ENCODE measurements at places on chromosomes 4 and X.

DNA sequence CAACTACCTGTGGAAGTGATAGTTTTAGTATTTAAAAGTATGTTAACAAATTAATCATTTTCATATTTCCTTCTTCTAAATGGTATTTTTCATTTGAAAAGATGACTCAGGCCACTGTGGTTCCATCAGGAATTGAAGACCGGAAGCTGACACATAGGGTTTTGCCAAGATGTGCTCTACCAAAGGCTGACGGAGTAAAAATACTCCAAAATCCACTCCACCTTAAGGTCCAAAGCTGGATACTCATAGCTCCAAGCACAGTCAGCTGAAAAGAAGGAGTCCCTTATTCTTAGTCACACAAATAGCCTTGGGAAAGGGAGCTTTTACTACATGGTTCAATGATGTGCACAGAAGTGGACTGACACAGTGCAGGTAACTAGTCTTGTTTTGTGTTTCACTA lies 472.0 kb downstream of the ARAP2 start:
- DNase-seq = no peak

- DNase-seq = no peak
These were observed 7.6 kb downstream of the CITED1 start for GRCh38 chrX:72297953-72298730.

GRCh38 chr4:8882239-8882638 lies 10.6 kb upstream of the HMX1 start:
- no peak for DNase-seq

DNA sequence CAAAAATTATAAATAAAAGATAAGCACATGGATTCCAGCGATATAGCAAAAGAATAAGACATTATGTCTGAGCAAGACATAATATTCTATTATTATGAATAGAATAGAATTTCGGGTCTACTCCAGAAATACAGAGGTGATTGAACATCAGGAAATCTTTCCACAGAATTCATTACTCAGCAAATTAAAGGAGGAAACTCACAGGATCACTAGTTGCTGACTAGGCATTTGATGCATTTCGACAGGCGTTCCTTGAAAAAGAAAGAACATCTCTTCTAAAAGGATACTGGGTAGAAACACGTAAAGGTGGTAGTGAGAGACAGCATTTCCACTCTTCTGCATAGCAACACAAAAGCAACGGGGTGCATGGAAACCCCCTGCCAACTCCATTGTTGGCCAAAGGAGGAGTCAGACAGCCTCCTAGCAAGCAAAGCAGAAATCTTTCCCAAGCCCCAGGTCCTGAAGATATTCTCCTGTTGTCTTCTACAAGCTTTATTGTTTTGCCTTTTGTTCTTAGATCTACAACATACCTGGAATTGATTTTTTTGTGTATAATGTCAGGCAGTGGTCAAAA lies 14.3 kb upstream of the PDZD4 start:
- DNase-seq = no peak

- DNase-seq = no peak
These were observed 100.9 kb downstream of the FAM53A start for GRCh38 chr4:1583051-1583785.

- DNase-seq = no peak
These were observed 162.8 kb downstream of the NHS start for GRCh38 chrX:17537723-17538243.

- no peak for DNase-seq
These were observed 93.0 kb upstream of the PLS3 start for GRCh38 chrX:115467961-115468360.

DNA sequence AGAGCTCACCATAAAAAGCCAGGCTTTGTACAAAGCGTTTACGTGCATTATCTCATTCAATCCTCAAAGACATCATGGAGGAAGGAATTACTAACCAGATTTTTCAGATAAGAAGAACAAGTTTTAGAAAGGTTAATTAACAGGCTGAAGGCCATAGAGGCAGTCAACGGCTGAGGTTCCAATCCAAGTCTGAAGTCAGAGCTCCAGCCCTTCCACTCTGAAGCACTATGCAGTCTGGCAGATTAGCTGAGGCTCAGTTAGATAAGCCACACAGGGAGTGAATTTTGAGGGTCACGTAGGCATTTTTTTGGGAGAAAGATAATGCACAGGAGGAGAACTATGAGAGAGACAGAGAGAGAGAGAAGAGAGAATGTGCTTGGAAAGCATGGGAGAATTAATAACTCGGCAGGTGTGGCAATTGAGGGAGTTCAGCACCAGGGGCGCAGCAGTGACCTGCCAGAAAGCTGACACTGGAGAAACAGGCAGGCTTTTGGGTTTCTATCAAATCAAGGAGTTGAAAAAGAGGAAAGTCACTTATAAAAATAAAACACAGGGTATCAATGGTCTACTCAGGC lies 116.5 kb upstream of the NAP1L5 start:
- DNase-seq = no peak

DNA sequence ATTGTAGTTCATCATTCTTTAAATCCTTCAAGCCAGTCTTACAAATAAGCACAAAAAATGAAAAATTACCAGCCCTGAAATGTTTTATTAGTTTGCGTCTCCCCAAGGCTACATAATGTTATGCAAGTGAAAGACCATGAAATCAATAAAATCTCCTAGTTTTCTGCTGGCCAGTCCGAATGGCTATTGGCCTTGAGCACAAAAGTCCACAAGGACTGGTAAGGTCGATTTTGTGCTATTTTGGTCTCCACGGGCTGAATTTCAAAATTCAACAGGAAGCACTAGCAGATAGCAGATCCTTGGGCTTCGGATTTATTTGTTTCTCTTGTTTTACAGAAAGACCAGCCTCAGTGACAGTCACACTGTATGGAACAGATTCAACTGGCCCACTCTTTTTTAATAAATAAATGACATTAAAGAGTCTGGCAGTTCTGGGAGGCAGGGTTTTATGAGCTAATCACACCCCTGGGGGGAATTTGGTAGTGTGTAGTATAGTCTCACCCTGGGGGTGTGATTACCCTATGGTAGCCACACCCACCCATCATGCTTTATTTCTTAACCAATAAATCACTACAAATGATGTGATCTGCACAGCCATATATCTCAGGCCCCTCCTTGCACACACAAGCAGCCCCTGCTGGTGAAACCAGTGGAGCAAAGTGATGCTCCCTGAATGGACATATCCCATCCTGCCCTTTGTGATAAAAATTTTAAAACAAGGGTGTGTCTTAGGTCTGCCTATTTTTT lies 51.1 kb upstream of the TMEM33 start:
- no peak for DNase-seq

DNA sequence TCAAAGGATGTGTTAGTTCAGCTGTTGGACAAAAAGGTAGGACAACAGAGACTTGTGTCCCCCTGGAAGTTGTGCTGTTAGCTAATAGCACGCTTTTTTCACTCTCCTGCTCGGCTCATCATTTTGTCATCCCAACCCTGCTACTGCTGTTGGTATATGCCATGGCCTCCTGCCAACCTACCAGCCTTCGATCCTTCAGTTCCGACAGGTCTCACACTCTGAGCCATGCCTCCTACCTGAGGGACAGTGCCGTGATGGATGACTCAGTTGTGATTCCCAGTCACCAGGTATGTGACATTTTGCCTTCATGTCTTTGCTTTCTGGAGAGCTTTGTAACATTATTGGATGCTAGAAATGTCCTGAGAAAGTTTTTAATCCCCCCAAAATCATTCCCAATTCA lies 268.1 kb downstream of the ANK2 start:
- no peak for DNase-seq

DNA sequence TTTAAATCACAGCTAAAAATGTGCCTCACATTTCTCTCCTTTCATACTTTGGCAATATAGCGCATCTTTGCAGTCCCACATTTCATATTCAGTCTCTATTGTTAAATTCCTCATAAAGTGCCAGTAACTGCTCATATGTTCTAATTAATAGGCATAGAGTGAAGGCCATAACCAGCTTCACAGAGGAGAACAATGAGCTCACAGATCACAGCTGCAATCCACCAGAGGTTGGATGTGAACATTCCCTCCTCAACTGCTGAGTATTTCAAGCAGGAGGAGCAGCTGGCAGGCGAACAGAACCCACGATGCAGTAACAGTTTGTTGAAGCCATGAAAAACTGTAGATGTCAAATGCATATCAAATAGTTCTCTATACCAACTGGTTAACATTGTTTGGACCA lies 2088.7 kb upstream of the AGA start:
- no peak for DNase-seq

- no peak for DNase-seq
These were observed 127.5 kb upstream of the ANXA10 start for GRCh38 chr4:167964766-167965373.

DNA sequence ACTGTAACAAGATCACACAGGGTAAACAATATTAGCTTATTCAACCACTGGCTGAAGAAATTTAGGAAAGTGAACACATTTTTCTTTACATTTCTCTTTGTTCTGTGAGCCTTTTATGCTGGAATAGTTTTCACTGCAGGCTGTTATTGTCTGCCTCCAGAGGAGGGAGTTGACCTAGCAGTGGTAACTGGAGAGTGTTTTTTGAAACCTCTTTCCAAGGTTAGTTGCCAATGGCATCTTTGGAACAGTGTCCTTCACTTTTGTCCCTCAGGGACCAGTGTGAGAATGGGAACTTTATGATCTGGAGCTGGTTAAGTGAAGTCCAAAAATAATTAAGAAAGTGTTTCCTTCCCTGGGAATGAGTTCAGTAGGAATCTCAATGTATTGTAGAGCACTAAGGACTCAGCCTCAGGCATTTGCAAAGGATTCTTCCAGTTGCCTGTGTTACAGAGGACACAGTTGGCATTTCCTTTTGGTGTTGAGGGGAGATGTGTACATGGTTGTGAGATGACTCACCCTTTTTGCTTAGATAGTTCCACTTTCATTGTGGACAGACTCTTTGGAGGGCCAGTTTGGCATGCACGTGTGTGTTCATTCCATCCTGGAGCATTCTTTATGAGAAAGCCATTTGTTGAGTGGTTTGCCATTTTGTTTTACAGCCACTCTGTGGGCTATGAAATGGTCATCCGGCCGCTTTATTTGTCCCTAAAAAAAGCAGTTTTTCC lies 61.3 kb downstream of the AR start:
- no peak for DNase-seq

DNA sequence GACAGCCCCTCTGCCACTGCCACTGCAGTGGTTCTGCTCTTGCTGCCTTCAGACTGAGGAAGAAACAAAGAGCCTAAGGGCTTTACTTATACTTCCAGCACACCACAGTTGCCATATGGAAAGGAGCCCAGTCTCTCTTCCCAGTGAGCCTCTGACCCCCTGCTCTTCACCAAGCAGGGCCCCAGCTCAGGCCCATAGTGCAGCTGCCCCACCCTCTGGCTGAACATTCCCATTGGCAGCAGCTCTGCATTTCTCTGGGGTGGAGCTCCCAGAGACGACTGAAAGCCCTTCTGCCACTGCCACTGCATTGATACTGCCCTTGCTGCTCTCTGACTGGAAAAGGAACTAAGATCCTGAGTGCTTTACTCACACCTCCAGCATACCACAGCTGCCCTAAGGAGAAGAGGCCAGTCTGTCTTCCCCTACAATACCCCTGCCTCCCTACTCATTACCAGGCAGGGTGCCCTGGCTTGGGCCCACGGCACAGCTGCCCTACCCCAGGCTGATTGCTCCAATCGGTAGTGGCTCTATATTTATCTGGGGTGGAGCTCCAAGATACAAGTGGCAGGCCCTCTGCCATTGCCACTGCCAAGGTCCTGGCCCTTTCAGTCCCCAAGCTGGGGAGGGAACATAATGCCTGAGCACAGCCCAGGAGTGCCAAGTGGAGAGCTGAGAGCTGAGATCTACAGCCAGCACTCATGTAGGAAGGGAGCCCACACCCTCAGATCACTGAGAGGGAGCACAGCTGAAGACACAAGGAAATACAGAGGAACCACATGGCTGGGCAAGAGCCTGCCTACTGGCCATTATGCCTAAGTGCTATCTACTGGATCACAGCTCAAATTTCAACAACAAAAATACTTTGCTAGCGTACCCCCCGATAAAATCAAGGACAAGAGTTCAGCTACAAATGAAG lies 36.0 kb downstream of the AWAT2 start:
- no peak for DNase-seq

DNA sequence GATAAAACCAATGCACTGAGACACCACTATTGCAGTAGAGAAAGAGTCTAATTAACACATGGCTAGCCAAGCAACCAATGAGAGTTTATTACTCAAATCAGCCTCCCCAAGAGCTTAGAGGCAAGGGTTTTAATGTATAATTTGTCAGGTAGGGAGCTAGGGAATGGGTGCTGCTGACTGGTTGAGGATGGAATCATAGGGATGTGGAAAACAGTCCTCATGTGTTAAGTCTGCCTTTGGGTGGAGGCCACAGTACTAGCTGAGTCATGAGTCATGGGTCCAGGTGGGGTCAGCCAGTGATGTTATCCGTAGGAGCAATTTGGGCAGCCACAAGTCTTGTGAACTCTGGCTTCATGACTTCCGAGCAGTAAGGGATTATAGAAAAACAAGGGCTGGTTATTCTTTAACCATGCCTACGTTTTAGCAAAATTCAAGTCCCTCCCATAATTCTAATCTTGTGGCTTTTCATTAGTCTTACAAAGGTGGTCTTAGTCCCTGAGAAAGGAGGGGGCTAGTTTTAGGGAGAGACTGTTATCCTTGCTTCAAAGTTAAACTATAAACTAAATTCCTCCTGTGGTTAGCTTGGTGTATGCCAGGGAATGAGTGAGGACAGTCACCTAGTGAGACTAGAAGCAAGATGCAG lies 25.1 kb upstream of the PLAC8 start:
- no peak for DNase-seq

DNA sequence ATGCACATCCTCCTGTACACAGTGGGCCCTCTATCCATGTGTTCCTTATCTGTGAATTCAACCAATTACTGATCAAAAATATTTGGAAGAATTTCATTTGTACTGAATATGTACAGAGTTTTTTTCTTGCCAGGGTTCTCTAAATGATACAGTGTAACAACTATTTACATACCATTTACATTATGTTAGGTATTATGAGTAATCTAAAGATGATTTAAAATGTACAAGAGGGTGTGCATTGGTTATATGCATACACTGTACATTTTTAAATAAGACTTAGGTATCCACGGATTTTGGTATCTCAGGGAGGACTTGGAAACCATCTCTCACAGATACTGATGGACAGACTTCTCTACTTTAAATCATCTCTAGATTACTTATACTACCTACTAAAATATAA lies 1333.9 kb downstream of the PCDH18 start:
- no peak for DNase-seq

GRCh38 chr4:23888421-23889319 lies 1.2 kb downstream of the PPARGC1A start:
- no peak for DNase-seq

GRCh38 chrX:107628662-107629539 lies 591 bp downstream of the PRPS1 start:
- DNase-seq = no peak

- no peak for DNase-seq
These were observed 84.7 kb upstream of the RAPGEF2 start for GRCh38 chr4:159018062-159018629.

- no peak for DNase-seq
These were observed 64.4 kb upstream of the TEX13D start for GRCh38 chrX:124268099-124268498.

DNA sequence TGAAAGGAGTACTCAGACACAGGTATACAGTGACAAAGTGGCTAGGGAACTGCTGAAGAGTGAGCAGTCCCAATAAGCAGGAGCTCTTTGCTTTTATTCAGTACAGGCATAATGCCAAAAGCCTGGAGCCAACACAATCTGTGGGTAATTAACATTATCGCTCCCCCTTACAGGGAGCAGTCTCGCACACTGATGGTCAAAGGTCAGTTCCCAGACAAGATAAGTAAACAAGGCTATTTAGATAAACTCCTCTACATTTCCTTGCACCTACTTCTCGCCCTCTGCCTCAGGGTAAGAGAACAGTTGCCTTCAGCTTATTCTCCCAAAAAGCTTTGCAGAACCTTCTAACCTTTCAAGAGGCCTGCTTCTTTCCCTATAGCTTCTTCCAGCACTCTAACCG lies 73.9 kb upstream of the TAF9B start:
- DNase-seq = no peak

GRCh38 chrX:4670606-4671005 lies 957.2 kb upstream of the PRKX start:
- DNase-seq = peak; percentile 8

Measured in NCI-H510A (cell line).